Stimulated activated CD8-positive, alpha-beta memory T cell treated with anti-CD3 and anti-CD28 coated beads, Interleukin-4, amount 100 ng/mL, for 24 hours (primary cell): ENCODE measurements at places on chromosomes 12 and 14.

- no peak for DNase-seq
Measured at GRCh38 chr14:85387181-85387580, 142.8 kb upstream of the FLRT2 start.

DNA sequence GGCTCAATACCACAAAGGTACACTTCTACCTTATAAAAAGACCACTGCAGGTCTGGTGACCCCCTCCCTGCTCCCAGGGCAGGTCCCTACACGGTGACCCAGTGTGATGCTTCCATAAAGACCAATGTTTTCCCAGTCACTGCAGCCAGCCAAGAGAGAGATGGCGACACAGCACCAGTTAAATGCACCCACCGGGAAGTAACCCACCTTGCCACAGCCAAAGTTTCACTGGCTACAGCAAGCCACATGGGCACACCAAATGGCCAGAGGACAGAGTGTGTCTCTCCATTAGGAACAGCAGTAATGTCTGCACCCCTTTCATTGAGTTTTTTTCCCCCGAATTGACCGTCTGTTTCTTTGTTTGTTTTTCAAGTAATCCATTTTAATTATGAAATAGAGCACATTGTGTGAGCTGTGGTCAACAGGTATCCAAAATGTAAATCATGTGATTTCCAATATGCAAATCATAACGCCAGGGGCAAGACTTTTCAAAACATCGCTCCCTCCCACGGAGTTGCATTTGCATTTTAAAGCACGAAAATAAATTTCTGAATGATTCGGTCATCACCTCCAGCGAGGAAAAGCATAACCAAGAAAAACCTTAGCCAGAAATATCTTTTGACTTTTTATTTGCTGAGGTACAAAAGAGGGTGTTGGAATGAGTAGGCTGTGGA is 48.9 kb upstream of the EML1 start:
- no peak for DNase-seq

DNA sequence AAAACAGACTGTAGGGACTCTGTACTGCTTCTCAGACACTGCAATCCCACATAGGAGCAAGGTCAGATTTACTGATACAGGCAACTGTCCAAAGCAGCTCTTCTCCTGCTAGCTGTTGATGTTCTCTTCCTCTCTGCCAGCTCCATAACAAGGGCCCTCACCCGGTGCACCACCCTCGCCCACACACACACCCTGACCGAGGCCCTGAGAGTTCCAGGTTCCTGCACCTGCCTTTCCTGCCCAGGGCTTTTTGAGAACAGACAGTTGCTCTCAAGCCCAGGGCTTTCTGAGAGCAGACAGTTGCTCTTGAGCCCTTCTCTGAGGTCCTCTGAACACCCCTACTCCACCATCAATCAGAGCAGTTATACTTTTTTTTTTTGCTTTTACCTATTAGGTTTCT is 233.8 kb upstream of the GARIN6 start:
- no peak for DNase-seq

DNA sequence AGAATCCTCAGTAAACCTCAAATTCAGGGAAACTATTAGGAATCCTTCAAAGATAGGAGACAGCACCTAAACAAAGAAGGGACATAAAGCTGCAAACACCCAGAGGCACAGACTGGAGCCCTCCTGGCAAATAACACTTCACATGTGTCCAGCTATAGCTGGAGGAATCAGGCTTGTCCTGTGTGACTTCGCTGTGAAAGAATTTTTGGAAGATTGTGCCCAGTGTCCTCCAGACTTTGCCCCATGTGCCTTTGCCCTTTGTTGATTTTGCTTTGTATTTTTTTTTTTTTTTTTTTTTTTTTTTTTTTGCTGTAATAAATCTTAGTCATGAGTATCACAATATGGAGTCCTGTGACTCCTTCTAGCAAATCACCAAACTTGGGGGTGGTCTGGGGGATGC is 136.8 kb downstream of the KCNH5 start:
- DNase-seq = no peak

- no peak for DNase-seq
Measured at GRCh38 chr14:22131749-22132476, 457.1 kb downstream of the DAD1 start.

- no peak for DNase-seq
Measured at GRCh38 chr12:55067701-55068100, 47.9 kb downstream of the NEUROD4 start.

DNA sequence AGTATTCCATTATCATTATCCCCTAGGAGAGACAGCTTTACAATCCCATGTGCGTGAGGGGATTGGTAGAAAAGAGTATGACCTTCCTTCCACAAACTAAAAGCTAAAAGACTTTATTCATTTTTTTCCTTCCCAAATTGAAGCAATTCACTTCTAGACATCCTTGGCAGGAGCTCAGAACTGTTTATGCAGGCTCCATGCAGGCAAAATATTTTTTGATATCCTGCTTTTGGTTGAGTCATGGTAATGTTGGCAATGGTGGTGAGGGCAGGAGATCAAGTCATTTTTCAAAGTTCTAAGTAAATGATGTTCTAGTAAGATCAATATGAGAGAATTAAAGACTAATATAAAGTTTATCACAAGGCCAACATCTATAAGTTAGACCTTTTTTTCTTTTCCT is 1.3 kb upstream of the PLEKHG7 start:
- no peak for DNase-seq

- no peak for DNase-seq
Measured at GRCh38 chr14:84225268-84225667, 1304.7 kb upstream of the FLRT2 start.

DNA sequence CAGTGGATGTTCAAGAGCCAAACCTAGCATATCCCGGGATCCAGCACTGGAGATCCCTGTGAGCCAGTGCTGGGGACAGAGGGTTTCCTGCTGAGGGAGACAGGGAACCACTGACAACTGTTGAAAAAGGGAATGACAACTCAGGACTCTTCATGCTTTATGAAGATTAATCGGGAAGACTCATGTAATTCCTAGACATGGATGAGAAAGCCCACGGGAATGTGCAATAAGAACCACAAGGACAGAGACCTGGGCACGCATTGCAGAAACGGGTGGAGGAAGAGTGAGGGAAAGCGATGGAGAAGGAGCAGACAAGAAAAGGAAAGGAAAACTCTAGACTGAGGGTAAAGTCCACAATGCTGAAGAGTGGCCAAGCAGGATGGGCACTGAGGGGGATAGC is 296.0 kb downstream of the PCNX1 start:
- DNase-seq = no peak

DNA sequence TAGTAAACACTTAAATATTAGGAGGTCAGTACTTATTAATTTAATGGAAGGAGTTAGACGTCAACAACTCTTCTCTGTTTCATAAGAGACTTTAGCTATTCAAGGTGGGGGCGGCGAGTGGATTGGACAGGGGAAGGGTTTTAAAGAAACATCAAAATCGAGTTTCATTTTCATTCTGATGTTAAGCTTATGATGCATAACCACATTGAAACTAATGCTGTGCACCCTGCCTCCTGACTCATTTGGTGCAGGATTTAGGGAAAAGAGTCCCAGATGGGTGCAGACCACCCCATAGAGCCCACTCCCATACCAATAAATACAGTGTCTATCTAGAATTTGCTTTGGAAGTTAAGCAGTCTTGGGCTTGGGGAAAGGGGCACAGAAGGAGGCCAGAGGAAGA is 7.4 kb downstream of the ZBTB39 start:
- peak; percentile 24 for DNase-seq

- no peak for DNase-seq
Measured at GRCh38 chr14:71783088-71783487, 149.1 kb upstream of the RGS6 start.

GRCh38 chr12:109963743-109964429 is 32.3 kb downstream of the GIT2 start:
- DNase-seq = no peak

- DNase-seq = no peak
Measured at GRCh38 chr12:66516133-66516532, 162.7 kb downstream of the GRIP1 start.

- DNase-seq = no peak
Measured at GRCh38 chr14:54052696-54053385, 96.2 kb upstream of the BMP4 start.

GRCh38 chr14:71246539-71246938 is 339.3 kb downstream of the PCNX1 start:
- no peak for DNase-seq

DNA sequence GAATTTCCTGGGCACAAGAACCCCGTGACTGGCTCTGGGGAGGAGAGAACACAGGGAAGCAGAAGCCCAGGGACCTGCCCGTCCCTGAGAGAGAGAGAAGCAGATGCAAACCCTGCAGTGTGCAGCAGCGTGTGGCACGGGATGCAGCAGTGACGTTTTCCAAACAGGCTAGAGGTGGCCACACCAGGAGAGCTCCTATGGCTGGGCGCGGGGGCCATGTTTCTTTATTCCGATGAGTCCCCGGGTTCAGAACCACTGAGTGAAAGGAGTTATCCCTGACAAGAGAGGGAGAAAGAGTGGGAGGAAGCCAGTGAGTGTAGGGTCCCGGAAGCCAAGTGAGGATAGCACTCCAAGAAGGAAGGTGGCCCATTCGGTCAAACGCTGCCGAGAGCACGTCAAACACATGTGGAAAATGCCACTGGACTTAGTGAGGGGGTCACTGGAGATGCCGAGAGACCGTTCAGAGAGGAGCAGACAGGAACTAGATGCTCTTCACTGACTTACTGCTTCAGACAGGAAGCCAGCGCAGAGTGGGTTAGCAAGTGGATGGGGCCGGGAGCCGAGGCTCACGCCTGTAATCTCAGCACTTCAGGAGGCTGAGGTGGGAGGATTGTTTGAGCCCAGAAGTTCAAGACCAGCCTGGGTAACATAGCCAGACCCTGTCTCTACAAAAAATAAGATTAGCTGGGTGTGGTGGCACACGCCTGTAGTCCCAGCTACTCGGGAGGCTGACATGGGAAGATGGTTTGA is 123.0 kb downstream of the BCL11B start:
- DNase-seq = no peak

DNA sequence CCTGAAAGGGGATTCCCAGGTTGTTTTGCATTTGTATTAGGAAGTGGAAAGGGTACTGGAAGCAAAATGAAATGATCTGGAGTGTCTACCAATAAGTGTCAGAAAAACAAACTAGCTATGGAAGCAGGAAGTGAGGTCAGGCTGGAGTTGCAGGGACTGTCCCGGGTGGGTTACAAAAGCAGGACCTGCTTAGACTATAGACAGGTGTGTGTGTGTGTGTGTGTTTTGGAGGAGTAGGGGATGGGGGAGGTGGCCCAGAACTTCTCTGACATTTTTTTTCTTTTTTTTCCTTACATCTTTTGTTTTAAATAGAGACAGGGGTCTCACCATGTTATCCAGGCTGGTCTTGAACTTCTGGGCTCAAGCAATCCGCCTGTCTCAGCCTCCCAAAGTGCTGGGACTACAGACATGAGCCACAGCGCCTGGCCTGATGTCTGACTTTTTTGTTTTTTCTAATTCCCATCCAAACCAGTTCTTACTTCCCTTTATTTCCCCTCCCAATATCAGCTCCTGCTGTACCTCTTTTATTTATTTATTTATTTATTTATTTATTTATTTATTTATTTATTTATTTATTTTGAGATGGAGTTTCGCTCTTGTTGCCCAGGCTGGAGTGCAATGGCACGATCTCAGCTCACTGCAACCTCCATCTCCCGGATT is 512 bp upstream of the RND1 start:
- DNase-seq = no peak

- no peak for DNase-seq
Measured at GRCh38 chr14:51650716-51651387, 858 bp upstream of the FRMD6 start.

- DNase-seq = no peak
Measured at GRCh38 chr12:123896767-123897166, 75.9 kb downstream of the CCDC92 start.

DNA sequence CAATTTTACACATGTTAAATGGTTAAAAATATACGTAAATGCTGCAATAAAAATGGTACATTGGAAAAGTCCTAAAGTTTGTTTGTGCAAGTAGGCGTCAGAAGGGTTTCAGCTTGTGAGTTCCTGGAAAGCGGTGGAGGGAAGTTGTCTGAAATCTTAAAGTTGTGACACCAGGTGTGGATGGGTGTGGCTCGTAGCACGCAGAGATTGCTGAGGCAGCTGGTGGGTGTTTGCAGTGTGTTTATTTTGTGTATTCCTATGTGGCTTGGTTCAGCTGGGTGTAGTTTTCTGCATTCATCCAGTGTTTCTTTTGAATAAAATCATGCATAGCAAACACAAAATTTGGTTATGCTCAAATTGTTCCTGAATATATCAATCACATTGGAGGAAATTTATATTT is 136.8 kb upstream of the TBX3 start:
- DNase-seq = no peak

DNA sequence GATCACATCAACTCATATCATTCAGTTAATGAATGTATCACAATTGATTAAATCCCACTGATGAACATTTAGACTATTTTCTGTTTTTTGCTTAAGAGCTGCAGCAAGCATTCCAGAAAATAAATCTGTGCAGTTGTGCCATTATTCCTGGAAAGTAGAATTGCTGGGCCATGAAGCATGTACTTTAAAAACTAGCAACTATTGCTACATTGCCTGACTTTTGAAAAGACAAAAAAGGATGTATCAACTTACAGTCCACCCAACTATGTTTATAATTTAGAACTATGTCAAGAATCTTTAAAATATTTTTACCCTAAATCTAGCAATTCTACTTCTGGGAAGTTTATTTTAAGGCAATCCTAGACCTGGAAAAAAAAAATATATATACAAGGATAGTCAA is 33.4 kb upstream of the ERGIC2 start:
- no peak for DNase-seq

DNA sequence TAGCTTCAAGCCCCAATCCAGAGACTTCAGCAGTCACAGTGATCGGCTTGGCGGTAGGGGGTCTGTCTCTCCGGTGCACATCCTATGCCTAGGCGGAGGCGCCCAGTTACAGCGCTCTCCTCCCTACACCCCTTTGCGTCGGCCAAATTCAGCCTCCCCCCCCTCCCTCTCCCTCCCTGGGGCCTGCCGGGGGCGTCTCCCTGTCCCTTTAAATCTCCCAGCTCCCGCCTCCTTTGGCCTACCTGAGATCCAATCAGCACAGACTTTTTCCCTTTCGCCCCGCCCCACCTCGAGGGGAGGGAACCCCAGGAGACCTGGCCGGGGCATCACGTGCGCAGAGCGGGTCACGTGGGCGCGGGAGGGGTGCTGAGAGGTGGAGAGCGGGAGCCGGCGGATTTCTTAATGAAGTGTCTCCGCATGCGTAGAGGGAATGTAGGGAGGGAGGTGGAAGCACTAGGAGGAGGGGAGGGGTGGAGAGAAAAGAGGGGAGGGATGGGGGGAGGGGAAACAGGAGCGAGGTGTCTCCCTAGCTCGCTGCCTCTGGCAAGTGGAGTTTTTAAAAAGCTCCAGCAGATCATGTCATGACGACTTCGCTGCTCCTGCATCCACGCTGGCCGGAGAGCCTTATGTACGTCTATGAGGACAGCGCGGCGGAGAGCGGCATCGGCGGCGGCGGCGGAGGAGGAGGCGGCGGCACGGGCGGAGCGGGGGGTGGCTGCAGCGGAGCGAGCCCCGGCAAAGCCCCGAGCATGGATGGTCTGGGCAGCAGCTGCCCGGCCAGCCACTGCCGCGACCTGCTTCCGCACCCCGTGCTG is at the start of gene HOXC13:
Gene HOXC13, plus strand, starts transcription at position 506 of the 815 bp plus-strand sequence. Its CDS starts 76 bp downstream, at position 582.
- peak; percentile 35 for DNase-seq

GRCh38 chr14:55238019-55238680 is 33.1 kb upstream of the FBXO34 start:
- no peak for DNase-seq

GRCh38 chr12:92929983-92930382 is 888 bp upstream of the EEA1 start:
- DNase-seq = no peak
